ENCODE measurements at places on chromosomes 1 and 21.

DNA sequence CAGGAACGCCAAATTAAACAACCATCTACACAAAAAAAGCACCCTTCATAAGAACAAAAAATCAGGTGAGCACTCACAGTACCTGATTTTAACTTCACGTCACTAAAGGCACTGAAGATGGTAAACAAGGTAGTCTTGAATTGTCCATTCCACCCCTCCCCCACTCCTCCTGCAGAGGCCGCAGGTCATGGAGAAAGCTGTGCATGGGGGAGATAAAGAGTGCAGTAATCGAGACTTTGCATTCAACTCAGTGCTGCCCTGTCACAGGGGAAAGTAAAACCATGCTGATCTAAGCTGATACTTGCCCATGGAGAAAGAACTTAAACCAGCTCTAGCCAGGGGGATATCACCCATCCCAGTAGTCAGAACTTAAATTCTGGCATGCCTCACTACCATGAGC lies 61.4 kb upstream of the LRIF1 start:
- DNase-seq = no peak

- no peak for DNase-seq
These were observed 106.9 kb downstream of the RIPK4 start for GRCh38 chr21:41659791-41660560.

GRCh38 chr1:241451956-241452355 lies 67.6 kb downstream of the FH start:
- no peak for DNase-seq

DNA sequence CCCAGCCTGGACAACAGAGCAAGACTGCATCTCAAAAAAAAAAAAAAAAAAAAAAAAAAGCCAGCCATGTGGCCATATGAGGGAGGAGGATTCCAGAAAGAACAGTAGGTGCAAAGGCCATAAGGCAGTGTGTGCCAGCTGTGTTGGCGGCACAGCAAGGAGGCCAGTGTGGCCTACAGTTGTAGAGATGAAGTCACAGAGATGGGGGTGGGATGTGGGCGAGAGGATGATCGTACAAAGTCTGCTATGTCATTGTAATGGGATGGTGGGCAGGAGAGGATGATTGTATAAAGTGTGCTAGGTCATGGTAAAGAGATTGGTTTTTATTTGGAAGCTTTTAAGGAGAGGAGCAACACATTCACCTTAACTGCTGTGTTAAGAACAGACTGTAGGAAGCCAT lies 9.8 kb upstream of the CR1 start:
- DNase-seq = no peak

DNA sequence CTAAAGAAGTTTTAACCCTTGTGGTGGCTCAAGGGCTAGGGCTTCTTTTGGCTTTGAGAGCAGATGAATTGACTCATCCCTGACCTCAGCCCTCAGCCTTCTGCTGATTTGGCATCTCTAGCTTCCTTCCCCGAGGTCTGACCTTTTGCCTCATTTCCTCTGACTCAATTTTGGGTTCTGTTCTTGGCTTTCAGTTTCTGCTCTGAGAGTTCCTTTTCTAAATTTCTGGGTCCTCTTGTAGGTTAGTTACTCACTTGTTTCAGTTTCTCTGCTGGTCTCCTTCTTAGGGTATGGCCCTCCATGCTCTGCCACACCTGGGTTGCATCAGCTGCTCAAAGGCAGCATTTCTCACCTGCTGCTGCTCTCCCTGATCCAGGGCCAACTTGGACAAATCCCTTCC lies 19.4 kb downstream of the PDE4B start:
- no peak for DNase-seq

GRCh38 chr1:51336711-51337110 lies 6.3 kb upstream of the TTC39A start:
- no peak for DNase-seq

DNA sequence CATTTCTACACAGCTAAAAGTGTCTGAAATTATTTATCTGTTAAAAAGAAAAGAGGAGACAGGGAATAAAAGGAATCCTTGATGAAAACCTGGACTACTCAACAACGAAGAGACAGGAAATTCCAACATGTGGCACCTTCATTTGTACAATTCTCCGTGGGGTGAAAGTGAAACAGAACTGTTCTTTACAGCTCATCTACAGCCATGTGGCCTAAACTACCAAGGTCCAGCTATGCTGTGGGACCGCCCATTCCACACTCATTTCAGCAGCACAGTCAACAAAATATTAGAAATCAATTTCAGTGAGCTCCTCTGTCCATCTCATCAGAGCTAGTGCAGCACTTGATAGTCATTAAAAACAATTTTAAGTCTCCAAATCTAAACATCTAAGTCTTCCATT lies 44.0 kb downstream of the UBR4 start:
- no peak for DNase-seq

DNA sequence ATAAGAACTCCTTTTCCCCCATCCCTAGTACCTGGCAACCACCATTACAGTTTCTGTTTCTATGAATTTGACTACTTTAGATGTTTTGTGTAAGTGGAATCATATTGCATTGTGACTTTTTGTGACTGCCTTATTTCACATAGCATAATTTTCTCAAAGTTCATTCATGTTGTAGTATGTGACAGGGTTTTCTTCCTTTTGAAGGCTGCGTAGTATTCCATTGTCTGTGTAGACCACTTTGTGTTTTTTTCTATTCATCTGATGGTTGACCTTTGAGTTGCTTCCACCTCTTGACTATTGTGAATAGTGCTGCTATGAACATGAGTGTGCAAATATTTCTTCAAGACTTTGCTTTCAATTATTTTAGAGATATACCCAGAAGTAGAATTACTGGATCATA lies 225.8 kb upstream of the L1TD1 start:
- no peak for DNase-seq

- DNase-seq = no peak
These were observed 157.9 kb upstream of the RAB4A start for GRCh38 chr1:229112832-229113548.

DNA sequence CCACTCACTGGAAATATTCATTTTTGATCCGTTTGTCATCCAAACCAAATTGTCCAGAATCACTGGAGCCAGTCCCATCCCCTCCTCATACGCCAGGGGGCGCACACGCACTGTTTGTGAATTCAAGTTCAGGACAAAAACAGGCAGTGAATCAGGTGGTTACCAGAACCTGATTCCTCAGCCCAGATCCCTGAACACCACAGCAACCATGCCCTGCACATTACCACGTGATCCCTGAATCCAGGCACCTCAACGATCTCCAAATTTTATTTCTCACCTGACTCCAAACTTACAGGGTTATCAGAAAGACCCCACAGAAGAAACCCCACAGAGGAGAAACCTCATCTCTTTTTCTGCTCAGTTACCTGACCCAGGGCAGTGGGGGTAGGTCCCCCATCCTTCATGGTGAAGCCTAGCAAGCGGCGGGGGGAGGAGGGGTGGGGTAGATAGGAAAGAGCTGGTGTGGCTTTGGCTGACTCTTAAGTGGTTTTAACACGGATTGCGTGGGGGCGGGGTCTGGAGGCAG lies 1.4 kb upstream of the PTPRF start:
- DNase-seq = peak; percentile 72

DNA sequence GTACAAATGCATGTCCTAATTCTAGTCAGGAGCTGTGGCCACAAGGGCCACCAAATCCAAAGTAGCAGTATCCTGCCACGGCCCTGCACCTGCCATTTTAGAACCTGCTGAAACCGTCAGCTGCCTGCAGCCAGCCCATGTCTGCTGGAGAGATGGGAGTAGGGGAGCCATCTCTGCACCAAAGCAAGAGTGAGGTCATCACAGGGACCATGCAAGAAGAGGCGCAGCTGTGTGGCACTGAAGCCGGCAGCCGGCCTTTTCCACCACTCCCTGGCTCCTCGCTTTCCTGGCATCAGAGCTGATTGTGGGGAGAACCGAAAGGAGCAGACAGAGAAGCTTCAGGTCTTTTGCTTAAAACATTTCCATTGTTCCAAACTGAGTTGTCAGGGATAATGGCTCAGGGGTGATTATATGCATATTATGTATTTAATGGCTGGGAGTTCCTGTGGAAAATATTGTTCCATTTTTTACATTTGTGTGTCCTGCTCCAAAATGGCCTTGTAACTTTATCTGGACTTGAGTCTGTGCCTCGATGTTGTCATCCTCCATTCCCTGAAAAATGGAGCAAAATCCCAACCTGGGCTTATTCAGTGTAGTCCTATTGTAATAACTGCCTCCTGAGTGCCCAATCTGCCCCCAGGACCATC lies 18.7 kb upstream of the NBL1 start:
- no peak for DNase-seq

DNA sequence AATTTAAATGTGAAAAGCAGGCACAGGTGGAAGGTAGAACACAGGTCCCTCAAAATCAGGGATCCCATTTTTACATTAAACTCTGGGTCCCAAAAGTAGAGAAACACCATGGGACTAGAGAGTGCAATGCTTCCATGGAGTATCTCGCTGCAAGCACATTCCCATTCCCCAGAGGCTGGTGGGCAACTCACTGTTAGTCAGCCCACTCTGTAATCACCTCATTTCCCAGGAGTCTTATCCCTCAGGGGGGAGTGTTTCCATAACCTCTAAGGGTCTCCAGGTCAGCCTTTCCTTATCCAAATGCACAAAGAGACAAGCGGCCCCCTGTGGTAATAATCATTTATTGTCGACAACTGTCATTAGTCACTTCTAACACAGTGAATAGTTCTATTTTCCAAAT lies 490.1 kb upstream of the LRRC7 start:
- no peak for DNase-seq

DNA sequence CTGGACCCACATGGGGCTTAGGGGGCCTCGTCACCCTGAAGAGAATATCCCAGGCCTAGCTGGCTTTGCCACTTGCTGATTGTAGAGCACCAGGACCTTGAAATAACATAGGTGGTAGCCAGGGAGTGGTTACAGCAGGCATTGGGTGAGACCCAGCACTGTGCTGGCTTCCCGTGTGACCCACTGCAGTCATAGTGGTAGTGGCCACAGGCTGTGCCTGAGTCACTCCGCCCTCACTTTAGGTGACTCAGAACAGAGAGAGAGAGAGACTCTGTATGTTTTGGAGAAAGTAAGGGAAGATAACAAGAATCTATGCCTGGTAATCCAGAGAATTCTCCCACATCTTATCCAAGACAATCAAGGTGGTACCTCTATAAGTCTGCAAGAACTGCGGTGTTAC lies 98.7 kb upstream of the LHX8 start:
- no peak for DNase-seq

DNA sequence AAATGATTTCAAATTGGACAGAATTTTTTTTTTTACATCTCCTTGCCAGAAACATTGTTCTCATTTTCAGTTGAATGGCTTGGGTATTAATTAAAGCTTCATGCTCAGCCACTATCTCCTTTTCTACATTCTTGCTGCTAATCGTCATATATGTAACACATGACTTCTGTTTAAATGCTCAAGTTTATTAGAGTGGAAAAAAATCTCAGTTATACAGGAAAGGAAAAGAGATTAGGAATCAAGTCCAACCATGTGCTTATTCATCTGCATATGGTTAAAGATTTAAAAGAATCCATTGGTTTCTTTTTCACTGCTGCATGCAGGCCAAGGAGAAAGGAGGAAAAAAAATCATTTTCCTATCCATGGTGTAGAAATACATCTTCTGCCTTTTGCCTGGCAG lies 47.3 kb upstream of the CNN3 start:
- no peak for DNase-seq

DNA sequence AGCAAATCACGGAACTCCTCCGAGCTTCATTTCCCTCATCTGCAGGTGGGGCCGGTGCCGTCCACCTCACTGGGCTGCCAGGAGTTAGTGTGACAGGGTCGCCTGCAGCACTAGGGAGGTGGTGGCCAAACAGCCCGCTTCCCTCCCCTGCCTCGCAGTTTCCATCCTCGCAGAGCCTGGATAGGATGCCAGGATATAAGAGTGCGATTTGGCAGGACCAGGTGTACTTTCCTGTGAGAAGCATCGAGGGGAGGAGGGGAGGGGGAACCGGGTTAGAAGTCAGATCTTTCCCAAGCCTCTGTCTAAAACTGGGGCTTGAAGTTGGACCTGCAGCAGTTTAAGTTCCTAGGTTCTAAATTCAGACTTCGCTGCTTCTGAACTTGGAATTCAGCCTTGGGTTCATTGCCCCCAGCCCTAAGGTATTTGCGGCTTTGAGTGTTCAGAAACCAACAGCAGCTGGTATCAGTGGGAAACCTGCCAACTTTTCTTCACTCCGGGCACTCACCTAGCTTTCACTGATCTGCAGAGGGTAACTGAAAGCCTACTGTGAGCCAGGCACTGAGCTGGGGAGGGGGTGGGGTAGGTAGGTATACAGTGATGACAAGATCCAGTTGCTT lies 1.7 kb upstream of the JUN start:
- DNase-seq = no peak

GRCh38 chr1:154777154-154777553 lies 92.9 kb downstream of the KCNN3 start:
- DNase-seq = no peak

- DNase-seq = no peak
These were observed 474.6 kb downstream of the DISC1 start for GRCh38 chr1:232101231-232101630.

- no peak for DNase-seq
These were observed 56.9 kb upstream of the MAP1LC3C start for GRCh38 chr1:242055749-242056320.

DNA sequence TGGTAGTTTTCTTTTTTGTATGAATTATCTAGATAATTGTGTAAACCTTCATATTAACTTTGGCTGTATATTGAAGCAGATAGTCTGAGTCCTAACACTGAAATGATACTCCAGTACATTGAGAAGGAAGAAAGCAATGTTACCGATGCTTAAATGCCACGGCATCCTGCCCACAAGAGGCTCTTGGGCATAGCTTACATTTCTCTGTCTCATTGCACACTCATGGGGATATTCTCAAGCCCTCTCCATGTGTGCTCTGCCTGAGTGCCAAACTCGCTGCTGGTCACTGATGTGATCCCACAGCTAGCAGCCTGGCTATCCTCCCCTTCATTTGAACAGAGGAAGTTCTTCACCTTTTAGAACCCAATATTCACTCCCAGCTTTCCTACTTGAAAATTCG lies 179.4 kb downstream of the TGFB2 start:
- no peak for DNase-seq

DNA sequence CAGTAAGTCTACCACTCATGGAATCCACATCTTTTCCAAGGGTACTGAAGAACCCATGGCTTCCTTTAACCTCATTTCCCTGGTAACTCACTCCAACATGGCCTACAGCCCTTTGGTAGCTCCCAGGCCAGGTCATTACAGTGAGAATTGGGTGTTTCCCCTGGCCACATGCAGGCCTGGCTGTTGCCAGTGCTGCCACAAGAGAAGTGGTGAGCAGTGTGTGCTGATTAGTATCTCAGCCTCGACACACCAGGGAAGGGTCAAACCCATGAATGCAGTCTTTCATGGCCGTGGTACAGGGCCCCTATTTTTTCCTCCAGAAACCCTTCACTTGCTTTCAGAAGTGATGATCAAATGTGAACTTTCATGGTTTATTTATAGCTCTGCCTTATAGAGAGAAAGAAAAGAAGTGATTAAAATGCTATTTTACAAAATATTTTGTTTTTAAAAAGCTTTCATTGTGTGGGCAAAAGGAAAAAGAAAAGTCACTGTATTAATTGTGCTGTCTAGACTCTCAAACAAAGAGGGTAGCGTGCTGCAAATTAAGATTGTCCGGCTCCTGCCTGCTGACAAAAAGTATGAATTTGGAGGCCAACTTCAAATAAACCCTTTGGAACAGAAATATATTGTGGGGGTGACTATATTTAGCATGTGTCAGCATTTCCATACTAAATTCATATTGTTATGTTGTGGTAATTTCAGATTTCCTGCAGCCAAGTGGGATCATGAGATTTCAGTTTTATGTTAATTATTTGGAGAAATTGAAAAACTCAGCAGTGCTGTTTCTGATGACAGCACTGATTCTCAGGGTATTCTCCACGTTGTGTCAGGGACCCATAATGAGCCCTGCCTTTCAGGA lies 62.0 kb upstream of the HOOK1 start:
- DNase-seq = no peak

GRCh38 chr1:6414881-6415626 lies 4.7 kb downstream of the HES2 start:
- DNase-seq = no peak

Data from dorsolateral prefrontal cortex (tissue), 122 donors.